ENCODE measurements at places on chromosomes 1 and 21.

- DNase-seq: no peak
Observed at GRCh38 chr1:246210756-246211155, 296.3 kb downstream of the SMYD3 start.

- no peak for DNase-seq
Observed at GRCh38 chr1:246483569-246483933, 23.5 kb downstream of the SMYD3 start.

DNA sequence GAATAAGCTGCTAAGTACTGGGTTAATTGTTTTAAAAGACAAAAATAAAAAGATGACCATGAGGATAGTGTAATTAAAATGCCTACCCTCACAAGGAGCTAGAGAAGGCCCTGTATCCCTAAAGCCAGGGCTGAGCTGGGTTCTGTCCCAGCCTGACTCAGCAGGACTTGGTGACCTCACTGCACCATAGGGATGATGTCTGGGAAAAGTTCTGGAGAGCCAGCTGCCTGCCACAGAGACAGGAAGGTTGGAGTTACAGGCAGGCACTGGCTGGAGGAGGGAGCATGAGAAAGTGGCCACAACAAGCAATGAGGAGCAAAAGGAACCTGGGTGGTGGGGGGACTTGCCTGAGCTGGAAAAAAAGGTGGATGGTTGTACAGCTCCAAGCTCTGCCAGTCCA lies 5.7 kb upstream of the TNR start:
- DNase-seq: no peak

GRCh38 chr1:64906447-64906846 lies 59.9 kb downstream of the JAK1 start:
- DNase-seq: no peak
